ENCODE measurements at places on chromosomes 4 and X. TPM values are rescaled to one million over a fixed set of nuclear protein-coding genes. Genes with fewer than 3 reads are reported as not detected.

MTMR8 gene
- 0.35 TPM for polyA plus RNA-seq

ARR3 gene
- not detected for polyA plus RNA-seq

PRDM5 gene
- polyA plus RNA-seq, result 2.7 TPM

ZFP42 gene
- polyA plus RNA-seq, result 0.05 TPM

ODAM gene
- 0.61 TPM for polyA plus RNA-seq

FGFBP1 gene
- polyA plus RNA-seq, result 0.26 TPM

Data from pancreas (tissue), 10 donors.